ENCODE measurements at places on chromosomes 1 and 21.

DNA sequence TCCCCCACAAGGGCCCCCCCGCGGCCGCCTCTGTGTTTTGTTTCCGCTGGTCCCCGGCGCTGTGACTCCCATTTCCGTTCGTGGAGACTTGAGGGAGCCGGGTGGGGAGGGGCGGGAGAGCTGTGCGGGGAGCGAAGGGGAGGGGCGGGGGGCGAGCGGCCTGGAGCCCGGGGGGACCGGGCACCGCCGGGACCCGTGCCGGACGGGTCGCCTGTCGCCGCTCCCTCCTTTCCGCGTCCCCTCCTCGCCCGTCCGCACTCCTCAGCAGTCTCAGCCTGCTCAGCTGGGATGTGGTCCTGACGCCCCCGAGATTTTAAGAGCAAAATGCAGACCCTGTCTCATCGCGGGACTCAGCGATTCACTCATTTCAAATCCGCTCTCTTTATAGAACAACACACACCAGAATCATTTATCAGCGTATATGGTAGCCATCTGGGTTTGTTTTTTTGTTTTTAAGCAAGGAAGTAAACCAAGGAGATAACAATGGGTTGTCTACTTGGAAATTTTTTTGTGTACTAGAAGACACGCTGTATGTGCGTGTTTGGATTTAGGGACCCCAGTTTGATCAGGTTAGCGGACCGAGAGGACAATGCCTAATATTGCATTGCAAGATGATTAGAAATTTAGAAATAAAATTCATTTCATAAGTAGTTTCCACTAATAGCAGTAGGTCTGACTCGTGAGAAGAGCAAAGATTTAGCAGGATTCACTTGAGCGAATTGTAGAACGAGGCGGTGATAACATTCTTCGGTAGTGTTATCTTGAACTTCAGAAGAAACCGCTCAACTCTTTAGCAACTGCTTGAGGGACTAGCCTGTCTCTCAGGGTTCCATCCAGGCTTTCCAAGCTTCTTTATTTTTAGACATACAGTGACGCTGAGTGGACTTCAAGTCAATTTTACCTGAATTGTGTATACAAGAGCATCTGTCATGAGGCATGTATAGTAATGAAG is 1.1 kb downstream of the GABPA start:
- peak; percentile 60 for DNase-seq

DNA sequence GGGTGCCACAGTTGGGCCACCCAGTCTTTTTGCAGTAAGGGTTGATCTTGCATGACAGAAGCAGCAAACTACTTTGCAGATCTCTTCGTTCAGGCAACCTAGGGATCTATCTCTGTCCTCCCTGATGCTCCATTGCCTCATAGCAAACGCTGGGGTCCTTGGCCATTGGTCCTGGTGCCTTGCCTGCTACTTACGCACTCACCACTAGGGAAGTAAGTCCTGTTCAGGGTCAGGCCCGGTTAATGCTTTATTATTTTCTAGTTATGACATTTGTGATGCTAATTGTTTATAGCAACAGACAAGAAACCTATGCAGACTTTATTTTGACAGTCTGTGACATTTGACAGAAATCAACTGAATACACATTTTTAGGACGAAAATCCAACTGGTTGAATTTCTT is 326.5 kb upstream of the FMN2 start:
- no peak for DNase-seq

DNA sequence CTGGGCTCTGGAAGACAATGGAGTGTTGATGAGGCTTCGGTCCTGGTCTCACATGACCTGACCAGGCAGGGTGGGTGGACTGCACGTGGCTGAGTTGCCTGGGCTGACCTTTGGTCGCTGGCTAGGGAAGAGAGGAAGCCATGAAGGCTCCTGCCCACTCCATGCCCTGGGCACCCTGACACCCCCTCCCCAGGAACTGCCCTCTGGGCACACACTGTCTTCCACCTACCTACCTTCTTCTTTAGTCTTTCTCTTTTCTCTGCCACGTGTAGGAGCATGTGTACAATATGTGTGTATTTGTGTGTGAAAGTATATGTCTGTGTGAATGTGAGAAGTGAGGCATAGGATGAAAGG is 15.1 kb downstream of the POU3F1 start:
- DNase-seq = no peak

GRCh38 chr1:112676543-112676942 is 2.1 kb downstream of the MOV10 start:
- DNase-seq = no peak

GRCh38 chr1:92476071-92476631 is 10.6 kb downstream of the GFI1 start:
- peak; percentile 43 for DNase-seq

DNA sequence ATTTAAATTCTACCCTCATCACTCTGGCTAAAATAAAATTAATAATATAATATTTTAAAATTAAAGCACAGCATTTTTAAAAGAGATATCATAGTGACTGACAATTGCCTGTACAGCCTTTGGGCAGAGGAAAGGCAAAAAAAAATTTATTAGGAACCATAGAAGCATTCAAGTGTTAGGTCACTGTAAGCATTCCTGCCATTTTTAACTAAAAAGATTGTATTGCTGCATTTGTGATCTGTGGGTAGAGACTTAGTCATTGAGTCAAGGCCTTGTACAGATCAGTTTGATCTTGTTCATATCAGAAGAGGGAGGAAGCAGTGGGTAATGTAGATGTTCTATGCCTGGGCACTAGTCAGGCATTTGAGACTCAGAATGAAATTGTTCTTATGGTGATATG is 109.9 kb downstream of the LYPLAL1 start:
- no peak for DNase-seq

- DNase-seq = no peak
Measured at GRCh38 chr1:154881820-154882535, 11.9 kb upstream of the KCNN3 start.

DNA sequence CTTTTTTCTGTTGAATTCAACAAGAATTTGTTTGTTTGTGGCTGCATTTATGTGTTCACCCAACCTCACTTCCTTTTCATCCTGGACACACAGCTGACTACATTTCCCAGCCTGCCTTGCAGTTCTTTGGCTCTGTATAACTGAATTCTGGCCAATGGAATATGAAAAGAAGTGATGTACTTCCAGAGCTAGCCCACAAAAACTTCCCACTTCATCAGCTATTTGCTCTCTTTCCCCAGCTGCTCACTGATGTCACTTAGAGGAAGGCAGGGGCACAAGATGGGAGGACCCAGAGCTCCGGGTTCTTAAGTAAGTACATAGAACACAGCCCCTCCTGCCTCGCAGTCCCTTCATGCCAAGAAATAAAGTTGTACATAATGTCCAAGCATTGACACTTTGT is 235.0 kb upstream of the FGGY start:
- no peak for DNase-seq

- DNase-seq = no peak
Measured at GRCh38 chr1:7405844-7406500, 365.1 kb upstream of the VAMP3 start.

DNA sequence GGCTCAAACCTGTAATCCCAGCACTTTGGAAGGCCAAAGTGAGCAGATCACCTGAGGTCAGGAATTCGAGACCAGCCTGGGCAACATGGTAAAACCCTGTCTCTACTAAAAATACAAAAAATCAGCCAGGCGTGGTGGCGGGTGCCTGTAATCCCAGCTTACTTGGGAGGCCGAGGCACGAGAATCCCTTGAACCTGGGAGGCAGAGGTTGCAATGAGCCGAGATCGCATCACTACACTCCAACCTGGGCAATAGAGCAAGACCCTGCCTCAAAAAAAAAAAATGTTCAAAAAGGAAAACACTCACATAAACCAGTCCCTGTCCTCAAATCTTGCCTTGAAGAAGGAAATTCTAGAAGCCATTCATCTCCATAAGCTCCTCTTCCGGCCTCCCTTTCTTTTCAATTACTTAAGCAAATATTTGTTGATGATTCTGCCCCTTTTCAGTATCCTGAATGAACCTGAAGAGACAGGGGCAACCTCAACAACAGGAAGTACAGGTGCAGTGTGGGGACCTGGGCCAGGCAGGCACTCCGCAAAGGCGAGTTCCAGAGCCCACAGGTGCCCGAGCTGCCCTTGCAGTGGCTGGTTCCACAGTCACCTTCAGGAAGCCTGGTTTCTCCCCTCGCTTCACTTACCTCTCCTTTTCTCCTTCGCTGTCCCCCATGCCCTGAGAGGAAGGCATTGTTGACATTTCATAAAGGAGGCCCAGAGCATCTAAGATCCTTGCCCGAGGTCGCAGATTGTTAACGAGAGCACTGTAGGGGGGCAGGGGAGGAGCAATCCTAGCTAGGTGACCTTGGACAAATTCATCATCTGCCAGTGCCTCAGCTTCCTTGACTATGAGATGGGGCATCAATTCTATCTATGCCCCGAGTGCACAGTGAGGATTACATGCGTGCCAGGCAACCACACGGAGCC is 8.9 kb upstream of the LEFTY1 start:
- no peak for DNase-seq

DNA sequence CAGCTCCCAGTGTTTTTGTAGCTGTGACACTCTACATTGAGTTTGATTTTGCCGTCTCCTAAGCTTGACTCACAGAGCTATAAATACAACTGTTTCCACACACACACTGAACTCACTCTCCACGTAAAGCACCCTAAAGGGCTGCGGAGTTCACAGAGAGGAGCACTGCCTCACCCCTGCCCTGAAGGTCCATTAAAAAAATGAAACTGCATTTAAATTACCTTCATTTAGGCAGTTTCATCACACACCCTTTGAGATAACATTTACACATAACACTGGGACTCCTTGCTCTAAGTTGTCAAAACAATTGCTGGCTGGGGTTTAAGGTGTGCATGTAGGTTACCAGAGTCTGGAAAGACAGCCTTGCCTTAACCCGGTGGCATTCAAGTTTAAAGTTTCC is 137.1 kb upstream of the MAGI3 start:
- DNase-seq = no peak
